ENCODE measurements at places on chromosomes 3 and 15.

GRCh38 chr3:126259411-126260391 lies 79.3 kb upstream of the ALDH1L1 start:
- no peak for DNase-seq

- no peak for DNase-seq
Measured at GRCh38 chr3:71905426-71905825, 120.5 kb upstream of the PROK2 start.

- no peak for DNase-seq
Measured at GRCh38 chr3:190096345-190096744, 24.4 kb downstream of the P3H2 start.

DNA sequence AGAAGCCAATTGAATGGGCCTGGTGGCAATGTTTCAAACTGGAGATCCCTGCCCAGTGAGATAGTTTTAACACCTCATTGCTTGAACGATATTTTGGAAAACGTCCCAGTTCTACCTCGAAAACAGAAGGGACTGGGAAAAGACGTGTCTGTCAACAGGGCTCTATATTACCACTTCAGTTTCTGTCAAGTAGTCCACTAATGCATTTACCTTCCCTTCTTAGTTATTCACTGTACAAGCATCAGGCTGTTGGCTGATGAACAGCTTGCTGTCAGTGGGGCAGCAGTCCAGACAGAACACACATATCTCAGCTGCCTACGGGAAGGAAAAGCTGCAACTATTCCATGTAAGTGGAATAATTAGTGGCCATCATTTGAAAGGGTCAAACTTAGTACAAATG lies 794.7 kb upstream of the GBE1 start:
- DNase-seq: peak; percentile 1

DNA sequence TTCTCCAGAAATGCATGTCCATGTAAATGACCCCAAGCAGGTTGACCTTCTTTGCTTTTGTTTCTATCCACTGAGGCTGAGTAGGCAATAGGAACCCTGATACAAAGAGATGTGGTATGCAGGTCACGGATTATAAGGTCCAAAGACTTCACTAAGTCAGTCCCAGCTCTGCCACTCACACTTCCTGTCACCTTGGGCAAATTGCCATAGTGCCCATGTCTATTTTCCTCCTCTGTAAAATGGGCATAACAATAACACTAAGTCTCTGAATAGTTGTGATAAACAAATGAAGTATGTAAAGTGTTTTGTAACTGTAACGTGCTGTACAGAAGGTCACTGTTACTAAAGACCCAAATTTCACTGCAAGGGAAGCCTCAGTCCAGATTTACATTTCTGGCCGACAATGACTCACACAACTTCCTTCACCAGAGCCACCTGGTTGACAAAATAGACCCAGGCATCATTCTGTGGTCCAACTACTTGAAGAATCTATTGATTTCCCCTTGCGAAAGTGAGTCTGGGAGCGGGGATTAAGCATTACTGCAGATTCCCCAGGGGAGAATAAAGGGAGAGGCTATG lies 175.4 kb upstream of the LPP start:
- DNase-seq: no peak

GRCh38 chr3:73235768-73236167 lies 174.3 kb downstream of the EBLN2 start:
- no peak for DNase-seq

DNA sequence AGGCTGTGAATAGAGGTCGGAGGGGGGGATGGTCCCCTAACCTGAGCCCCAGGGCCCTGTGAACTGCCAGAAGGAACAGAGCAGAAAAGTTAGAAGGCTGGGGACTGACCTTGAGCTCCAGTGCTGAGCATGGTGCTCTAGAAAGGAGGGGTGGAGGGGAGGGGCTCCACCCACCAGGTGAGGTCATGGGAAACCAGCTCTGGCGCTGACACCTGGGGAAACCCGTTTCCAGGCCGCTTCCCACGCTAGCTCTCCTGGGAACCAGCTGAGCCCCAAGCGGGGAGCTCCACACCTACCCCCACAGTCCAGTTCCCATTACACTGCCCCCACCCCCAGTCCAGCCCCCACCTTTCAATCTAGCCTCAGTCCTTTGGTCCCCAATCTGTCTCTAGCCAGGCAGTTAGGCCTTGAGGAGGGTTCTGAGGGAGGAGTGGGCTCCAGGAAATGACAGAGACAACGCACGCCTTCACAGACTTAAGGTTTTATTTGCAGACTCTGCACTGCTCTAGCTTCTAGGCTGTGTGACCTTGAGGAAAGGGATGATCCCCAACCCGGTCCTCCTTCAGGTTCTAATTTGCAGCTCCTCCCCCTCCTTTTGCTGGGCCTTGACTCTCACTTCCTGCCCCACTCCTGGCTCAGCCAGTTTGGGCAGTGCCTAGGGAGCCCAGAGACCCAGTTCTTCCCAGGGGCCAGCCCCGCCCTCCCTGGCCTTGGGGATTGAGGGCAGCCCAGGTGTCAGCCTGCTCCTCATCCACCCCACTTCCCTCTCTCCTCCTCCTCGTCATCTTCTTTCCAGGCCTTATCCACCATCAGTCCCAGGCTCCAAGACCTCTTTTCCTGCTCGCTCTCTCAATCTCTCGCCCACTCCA lies 2.1 kb downstream of the RHOV start:
- no peak for DNase-seq

DNA sequence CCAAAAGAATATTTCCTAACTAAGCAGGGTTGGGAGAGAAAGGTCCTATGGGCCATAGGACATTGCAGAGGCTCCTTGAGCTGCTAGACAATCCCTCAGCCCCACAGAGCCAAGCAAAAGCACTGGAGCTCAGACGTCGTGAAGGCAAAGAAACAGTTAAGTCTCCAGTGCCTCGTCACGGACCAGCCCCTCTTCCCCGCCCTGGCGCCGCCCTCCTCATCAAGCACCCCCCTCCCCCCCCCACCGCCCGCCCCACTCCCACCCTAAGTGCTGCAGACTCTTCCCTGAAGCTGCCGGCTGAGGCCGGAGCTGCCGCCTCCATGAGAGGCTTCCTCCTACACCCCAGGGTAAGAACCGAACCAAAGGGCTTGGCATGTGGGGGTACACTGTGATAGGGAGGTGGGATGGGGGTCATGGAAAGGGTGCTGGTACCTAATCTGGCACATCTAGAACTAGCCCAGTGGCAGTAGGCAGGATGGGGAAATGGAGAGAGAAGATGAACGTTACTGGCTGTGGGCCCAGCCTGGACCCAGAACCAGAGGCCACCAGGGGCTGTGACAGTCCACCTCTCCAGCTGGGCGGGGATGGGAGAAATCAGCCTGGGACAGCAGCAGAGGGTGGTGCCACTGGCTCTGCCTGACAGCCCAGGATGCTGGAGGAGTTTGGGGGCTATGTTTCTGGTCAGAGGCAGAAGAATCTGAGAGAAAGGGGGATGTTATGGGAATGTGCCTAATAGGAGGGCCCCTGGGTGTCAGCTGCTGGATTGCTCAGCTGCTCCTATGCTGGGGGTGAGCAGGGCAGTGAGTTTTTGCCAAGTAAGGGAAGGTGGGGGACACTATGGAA lies at the start of gene MAP1A:
TSS of gene MAP1A (plus strand) at position 255 of the 843 bp plus-strand sequence. CDS start 3,866 bp downstream, outside the sequence.
- peak; percentile 92 for DNase-seq

DNA sequence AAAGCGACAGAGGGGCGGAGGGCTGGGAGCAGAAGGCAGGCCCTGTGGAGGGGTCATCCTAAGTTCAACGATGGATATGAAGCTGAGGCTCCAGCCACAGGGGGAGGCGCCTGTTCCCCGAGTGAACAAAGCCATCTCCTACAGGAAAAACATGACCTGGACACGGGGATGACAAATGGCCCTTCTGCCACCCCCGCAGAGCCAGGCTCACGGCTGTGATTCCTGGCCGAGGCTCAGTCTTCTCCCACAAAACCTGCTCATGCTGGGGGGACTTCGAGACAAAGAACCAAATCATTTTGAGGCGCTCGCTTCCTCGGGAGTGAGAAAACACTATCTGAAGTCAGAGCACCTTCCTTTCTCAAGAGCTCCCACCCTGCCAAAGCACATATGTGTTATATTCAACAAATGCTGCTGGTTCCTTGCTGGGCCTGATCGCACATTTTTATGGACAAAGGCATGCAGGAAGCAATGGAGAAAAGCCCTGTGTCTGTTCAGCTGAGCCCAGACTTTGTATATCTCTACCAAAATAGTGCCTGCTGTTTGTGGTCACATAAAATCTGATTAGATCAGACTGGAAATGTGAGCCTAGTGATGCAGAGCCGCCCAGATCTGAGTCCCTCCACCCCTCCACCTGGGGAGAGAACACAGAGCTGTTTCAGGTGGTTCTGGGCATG lies 5.6 kb downstream of the RBP1 start:
- DNase-seq: peak; percentile 61

- DNase-seq: no peak
Measured at GRCh38 chr3:159186581-159186980, 384.7 kb downstream of the MFSD1 start.

GRCh38 chr15:72136170-72137051 lies 18.2 kb downstream of the SENP8 start:
- no peak for DNase-seq

GRCh38 chr3:38655708-38656300 lies 6.3 kb upstream of the SCN5A start:
- no peak for DNase-seq

DNA sequence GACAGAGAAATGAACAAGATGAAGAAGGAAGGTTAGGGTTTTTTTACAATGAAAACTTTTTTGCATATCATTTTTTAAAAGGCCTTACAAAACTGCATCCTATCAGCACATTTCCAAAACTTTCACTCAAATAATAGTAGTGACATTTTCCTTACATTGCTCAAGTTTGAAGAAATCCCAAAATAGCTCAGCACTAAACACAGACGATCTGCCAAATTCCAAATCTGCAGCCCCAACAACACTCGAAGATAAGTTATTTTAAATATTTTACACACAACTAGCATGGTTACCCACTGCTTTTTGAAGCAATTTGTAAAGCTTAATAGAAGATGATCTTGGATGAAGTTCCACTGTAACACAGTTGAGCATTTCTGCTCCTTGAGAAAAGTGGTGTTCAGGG lies 535.6 kb upstream of the ALCAM start:
- DNase-seq: no peak

DNA sequence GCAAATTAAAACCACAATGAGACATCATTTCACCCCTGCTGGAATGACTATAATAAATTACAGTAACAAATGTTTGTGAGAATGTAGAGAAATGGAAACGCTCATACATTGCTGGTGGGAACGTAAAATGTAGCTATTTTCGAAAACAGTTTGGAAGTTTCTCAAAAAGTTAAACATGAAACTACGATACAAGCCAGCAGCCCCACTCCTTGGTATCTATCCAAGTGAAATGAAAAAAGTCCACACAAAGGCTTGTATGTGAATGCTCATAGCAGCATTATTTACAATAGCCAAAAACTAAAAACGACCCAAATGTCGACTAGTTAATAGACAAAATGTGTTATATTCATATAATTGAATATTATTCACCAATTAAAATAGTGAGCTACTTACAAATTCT lies 22.9 kb upstream of the CFAP20DC start:
- no peak for DNase-seq

DNA sequence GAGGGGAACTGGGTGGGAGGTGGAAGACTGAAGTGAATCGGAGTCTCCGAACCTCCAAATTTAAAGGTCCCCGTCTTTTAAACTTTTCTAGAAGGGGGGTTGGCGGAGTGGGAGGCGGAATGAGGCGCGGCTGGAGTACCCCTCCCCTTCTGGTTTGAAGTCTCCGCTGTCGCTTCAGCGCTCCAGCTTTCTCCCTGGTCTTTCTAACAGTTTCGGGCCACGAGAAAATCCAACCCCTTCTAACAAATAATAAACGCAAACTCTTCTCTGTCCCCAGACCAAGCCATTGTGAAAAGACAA lies 2.5 kb upstream of the MECOM start:
- no peak for DNase-seq

DNA sequence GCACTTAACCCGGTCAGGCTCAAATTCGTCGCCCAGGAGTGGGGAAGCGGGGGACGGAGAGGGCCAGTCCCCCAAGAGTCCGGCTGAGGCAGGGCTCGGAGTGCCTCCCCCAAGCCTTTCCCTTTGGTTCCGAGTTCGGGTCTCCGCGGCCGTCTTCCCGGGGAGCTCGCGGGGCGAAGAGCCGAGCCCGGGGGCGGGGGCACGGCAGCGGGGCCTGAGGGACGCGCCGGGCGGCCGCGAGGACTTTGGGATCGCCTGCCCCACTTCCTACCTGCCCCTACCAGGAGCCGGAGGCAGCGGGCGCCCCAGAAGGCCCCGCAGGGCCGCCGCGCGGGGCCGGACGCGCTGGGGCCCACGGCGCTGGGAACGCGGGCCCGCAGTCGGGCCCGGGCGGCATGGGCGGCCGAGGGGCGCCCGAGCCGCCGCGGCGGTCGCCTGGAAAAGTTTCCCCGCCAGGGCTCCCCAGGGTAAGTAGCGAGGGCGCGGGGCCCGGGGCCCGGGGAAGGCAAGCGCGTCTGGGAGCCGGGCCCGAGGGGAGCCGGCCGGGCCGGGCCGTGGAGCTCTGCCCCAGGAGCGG lies 2.8 kb downstream of the FURIN start:
- DNase-seq: peak; percentile 42

GRCh38 chr3:189529468-189529867 lies 101.7 kb upstream of the TP63 start:
- DNase-seq: no peak

DNA sequence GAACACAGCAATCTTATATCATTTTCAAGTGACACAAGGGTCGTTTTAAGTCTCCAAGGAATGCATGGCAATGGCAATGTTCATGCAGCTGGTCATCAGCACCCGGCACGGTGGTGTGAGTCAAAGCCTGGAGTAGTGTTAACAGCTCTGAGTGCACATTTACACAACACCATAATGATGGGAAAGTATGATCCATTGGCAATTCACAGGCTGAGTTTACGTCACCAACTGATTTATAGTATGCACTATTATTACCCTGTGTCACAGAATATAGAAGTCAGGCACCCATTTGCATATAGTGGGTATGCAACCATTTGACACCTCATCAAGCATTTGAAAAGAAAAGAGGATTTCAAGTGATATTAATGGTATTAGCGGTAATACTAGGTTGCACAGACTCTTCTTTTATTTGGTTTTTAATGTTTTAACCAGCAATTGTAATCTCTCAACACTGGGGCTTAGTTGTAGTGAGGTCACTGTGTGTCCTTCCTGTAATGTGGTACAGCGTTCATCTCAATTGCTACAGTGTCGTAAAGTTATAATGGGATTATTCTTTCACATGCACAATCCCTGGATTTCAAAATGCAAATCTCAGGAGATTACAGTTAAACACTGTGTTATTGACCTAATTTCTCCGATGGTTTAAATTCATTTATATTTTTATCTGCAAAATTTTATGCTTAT lies 113.8 kb downstream of the C3orf38 start:
- no peak for DNase-seq

GRCh38 chr15:72197460-72198355 lies at the start of gene GRAMD2A:
TSS of gene GRAMD2A (minus strand) at chr15:72197787.
- DNase-seq: peak; percentile 54

DNA sequence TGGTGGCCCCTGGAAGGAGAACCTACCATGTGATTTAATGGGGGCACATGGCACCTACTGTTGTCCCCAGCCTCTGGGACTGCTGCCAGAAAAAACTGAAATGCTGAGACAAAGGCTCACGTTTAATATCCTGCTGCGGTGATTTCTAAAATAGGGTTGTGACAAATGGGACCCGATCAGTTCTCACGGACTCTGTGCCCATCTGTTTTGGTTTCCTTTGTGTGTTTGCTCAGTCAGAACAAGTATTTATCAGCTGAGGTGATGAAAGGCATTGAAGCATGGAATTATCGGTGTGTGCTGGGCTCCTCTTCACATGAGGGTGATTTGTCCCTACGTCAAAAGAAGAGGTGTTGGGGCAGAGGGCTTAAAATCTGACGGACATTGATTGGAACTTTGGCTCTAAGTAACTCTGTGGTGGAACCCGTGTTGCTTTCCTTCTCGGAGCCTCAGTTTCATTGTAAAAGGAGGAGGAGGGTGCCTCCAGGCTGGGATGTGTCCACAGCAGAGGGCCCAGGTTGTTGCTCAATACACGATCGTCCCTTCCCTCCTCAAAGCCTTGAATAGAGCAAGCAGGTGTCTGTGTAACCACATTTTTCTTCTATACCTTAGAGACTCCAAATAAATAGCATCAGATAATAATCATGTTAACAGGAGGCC lies 283.3 kb upstream of the RGMA start:
- no peak for DNase-seq

All from cerebellum (tissue), 4 donors.